ENCODE measurements at places on chromosomes 6 and 20.

- DNase-seq, result no peak
Observed at GRCh38 chr20:59335377-59335776, 35.0 kb downstream of the EDN3 start.

GRCh38 chr20:53738039-53738944 is 144.7 kb upstream of the ZNF217 start:
- no peak for DNase-seq

- DNase-seq, result no peak
Observed at GRCh38 chr20:57439432-57439831, 48.2 kb downstream of the RBM38 start.

GRCh38 chr6:99736302-99736701 is 129.7 kb downstream of the PRDM13 start:
- DNase-seq, result no peak

DNA sequence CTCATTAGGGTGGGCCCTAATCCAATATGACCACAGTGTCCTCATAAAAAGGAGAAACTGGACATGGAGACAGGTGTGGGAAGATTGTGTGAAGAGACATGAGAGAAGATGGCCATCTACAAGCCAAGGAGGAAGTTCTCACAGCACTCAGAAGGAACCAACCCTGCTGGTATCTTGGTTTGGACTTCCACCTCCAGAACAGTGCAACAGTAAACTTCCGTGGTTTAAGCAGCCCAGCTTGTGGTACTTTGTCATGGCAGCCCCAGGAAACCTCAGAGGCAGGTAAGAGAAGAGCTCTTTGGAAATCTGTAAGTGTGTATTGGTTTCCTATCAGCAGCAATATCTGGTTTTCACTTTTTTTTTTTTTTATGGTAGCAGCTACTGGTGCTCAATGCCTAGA is 16.5 kb upstream of the CNKSR3 start:
- no peak for DNase-seq

Measured in spinal cord (tissue), 10 donors.